ENCODE measurements at places on chromosomes 3 and 15.

DNA sequence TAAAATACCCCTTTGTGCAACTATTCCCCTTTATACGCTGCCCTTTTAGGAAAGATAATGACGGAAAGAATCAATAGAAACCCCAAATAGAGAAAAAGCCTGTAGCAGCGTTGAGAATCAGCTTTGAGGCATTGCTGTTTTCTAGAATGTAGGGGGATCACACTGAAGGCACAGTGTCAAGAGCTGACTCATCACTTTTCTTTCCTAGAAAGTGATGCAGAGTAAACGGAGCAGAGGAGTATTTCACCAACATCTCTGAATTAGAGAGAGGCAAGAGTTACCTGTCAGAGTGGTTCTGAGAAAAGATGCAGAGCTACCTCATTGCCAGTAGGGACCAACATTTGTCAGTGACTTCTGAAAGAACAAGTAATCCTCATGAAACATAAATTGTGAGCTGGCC lies 269.8 kb upstream of the TMC3 start:
- no peak for DNase-seq

DNA sequence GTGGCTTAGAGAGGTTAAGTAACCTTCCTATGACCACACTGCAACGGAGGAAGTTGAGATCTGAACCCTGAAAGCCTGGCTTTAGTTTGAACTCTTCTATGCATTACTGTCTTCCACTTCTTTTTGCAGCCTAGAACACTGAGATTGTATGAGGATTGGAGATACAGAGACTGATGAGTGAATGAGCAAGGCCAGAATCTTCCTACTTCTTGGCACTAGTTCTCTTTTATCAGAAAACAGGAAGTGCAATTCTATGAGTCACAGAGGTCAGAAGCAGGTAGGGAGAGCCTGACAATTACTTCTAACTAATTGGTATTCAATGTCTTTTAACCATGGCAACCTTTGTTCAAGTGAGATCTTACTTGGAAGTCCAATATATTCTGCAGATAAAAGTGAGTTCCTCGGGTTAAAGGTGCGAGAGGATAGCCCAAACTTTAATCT lies 219.0 kb downstream of the SHQ1 start:
- no peak for DNase-seq

DNA sequence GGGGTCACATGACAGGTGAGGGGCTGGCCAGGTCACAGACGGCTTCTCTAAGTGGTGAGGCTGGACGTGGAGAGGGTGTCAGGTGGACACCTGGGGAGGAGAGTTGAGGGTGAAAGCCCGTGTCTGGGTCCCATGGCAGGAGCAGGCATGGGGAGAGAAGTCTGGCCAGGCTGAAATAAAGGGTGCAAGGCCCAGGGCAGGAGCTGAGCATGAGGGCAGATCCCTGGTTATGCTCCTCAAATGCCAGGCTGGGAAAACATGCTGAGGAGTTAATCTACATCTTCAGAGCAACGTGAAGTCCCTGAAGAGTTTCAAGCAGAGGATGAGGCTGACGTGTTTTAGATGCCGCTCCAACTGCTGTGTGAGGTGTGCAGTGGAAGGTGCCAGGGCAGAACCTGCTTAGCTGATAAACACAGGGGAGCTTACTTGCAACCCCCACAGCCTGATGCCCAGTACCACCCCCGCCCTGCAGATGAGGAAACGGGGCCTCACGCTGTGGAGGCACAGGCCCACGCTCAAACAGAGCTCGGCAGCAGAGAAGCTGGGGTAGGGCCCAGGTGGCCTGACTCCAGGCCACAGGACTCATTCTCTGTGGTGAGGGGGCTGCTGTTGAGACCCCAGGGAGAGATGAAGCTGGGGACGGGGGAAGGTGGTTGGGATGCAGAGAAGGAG lies 40.5 kb downstream of the HCN4 start:
- no peak for DNase-seq

DNA sequence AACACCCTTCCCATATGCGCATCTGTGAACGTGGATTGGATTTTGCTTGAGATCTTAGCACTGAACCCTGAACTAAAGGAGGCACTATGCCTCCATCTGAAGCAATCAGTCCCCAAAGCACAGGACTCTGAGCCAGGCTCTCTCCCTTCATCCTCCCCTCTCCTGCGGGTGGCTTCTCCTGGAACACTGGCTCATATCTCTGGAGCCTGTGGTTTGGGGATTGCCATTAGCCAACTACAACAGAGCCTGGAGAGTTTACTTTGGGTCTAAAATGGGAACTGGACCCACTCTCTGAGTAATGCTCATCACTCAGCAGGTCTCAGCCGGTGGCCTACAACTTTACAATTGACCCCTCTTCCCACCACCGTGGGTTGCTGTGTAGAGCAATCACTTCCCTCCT lies 190.8 kb upstream of the HES1 start:
- DNase-seq: no peak

DNA sequence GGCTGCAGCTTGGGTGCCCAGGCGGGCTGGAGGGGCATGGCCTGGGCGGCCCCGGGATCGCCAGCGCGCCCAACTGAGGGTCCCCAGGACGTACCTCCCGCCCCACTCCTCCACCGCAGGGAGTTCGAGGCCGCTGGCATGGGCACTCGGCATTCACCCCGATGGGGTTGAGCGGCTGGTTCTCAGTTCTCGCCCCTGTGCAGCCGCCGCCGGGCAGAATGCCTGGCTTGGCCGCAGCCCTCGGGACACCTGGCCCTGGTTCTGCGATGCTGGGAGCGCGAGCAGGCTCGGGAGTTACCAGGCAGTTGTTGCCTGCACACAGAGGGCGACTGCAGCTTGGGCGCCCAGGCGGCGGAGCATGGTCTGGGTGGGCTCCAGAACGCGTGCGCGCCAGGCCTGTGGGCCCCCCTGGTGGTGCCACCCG lies 121.4 kb downstream of the LMLN start:
- DNase-seq: no peak

DNA sequence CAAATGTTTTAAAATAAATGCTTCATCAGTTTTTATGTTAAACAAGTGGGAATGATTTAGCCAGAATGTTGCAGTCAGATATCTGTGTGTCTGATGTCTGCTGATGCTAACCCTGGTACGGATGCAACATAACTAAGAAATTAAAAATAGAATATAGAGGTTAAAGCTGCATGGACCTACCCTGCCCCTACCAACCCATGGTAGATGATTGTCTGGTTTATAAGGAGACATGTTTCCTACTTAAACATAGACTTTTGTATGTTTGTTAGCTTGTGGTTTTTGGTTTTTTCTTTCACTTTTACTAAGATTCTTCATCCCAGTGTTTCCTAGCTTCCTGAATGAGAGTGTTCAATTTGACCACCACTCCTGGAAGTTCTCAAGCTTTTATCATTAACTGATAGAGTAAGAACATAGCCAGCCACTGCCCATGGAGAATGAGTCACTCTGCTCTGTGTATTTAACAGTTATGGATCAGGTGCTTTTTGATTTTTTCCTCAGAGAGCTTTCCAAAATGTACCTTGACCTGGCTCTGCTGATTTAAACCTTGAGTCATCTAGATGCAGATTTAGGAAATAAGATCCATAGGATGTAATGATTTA lies 70.7 kb upstream of the VEPH1 start:
- DNase-seq: no peak

DNA sequence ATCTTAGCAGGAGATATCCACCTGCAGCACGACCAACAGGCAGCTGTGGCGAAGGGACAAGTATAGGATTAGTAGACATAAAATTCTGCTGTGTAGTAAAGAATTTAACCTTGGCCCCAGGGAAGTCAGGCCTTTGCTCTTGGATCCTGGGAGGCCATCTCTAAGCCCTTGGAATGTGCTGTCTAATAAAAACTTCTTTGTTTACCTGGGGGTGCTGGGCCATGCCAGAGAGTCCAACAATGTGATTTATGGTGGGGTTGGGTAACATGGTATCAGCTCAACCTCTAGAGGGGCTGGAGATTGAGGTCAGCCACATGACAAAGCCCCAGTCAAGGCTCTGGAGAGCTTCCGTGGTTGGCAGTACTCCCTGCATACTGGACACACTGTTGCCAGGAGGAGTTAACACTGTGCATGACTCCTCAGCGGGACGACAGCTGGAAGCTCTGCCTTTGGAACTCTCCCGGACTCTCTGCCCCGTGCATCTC lies 52.4 kb downstream of the HEG1 start:
- DNase-seq: no peak

- no peak for DNase-seq
Observed at GRCh38 chr15:40420071-40420713, 14.6 kb downstream of the IVD start.

- no peak for DNase-seq
Observed at GRCh38 chr3:69781593-69781992, 42.3 kb downstream of the MITF start.

GRCh38 chr3:36814066-36814717 lies 49.8 kb upstream of the DCLK3 start:
- DNase-seq: no peak

DNA sequence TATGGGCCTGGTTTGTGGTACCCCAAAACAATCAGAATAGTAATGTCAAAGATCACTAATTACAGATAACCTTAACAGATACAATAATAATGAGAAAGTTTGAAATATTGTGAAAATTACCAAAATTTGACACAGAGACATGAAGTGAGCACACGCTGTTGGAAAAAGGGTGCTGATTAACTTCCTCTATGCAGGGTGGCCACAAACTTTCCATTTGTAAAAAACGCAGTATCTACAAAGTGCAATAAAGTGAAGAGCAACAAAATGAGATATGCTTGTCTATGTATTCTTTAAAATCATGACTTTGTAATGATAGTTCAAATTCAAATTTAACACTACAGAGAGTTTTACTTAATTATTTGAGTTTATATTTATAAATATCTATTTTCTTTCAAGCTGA lies 7.6 kb upstream of the TIGIT start:
- DNase-seq: no peak

GRCh38 chr15:85620690-85621049 lies 174.1 kb downstream of the KLHL25 start:
- no peak for DNase-seq

GRCh38 chr15:23081271-23081670 lies 41.9 kb upstream of the TUBGCP5 start:
- no peak for DNase-seq

DNA sequence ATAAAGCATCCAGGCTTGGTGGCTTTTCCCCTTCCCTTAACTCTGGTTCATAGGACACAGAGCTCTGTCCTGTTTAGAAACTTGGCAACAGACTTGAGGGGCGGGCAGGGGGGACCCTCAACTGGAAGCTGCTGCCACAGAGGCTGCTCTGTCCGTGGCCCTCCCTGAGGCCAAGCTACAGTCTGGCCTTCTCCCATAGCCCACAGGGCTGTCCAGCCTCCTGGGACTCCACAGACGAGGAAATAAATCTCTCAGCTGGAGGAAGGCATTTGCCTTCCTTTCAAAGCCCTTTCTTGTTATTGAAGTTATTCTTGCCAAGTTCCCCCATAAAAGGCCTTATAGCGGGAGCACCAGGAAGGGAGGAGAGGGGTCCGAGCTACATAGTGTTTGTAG lies 248.8 kb upstream of the TPM1 start:
- no peak for DNase-seq

- no peak for DNase-seq
Observed at GRCh38 chr3:179606534-179607085, 2.0 kb downstream of the NDUFB5 start.

DNA sequence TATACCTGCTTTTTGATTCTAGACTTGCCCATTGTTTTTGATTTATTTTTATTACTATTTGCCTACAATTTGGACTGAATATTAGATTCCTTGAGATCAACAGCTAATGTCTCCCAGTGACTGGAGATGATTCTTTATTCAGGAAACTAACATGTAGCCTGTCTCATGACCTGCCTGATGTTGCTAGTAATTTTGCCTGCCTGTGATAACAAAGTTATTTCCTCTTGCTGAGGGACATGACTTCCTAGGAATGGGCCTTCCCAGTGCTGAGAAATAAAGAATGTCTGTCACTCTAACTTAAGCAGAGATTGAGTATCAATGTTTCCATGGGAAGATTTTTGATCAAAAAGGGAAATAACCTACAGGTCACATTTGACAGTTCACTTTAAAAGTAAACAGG lies 13.4 kb upstream of the NPHP3 start:
- no peak for DNase-seq

GRCh38 chr3:50227390-50228183 lies 8.4 kb upstream of the GNAI2 start:
- DNase-seq: peak; percentile 50

GRCh38 chr3:151843275-151843674 lies 29.4 kb downstream of the AADAC start:
- no peak for DNase-seq

GRCh38 chr3:60010781-60011180 lies 961.0 kb upstream of the CFAP20DC start:
- no peak for DNase-seq

DNA sequence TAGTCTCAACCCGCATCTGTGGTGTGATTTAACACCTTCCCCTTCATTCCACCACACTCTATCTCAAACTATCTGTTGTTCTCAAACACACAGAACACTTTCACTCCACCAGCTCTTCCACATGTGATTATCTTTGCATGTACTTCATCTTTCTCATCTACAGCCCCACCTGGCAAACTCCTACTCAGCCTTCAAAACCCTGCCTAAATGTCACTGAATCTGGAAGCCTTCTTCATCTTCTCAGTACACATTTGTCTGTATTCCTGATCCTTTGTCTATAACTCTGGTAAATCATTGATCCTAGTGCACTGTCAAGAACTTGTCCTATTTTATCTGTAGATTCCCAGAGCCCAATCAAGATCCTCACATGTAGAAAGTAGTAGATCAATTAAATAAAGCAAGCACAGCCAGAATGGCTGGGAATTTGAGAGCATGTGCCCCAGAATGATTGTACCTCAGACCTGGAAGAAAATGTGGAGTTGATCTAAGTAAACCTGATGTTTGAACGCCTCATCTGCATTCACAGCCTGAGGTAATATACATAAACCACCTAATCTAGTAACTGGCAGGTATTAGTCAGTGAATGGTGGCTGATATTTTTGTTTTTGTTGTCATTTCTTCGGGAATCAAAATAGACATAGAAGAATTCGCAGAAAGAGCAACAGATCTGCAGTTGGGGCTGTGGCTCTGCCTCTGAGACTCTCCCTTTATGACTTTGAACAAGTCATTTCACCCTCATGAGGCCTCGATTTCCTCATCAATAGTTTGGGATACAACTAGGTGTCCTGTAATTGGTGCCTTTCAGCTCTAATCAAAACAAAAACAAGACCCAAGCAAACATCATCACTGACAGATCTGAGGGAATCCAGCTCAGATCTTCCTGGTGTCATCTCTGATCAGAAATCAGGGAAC lies 28.0 kb upstream of the MAGEF1 start:
- DNase-seq: no peak

DNA sequence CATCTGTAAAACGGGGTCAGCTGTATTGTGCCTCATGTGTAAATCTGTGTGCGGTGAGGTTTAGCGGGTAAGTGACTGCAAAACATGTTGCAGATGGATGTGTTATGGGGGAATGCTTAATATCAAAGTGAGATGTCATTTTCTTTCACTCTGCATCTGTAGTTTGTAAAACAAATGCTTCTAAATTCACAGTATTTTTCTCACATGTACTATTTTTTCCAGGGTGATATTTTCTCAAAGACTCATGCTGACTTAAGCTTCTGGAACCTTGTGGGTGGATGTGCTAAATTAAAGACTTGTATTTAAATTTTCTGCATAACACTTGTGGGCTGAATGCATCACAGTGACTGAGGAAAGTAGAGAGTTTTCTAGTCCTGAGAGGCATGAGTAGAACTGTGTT lies 115.2 kb upstream of the TP63 start:
- no peak for DNase-seq

GRCh38 chr3:188396251-188396650 lies 242.3 kb downstream of the LPP start:
- DNase-seq: no peak

- DNase-seq: no peak
Observed at GRCh38 chr15:75109021-75109735, 85.8 kb downstream of the PPCDC start.

All from NCI-H187 (cell line).